ENCODE measurements at places on chromosomes 12 and 14. TPM values are rescaled to one million over a fixed set of nuclear protein-coding genes. Genes with fewer than 3 reads are reported as not detected.

GRCh38 chr14:74893614-74894091 is 11.9 kb downstream of the DLST start:
- DNase-seq = no peak

DNA sequence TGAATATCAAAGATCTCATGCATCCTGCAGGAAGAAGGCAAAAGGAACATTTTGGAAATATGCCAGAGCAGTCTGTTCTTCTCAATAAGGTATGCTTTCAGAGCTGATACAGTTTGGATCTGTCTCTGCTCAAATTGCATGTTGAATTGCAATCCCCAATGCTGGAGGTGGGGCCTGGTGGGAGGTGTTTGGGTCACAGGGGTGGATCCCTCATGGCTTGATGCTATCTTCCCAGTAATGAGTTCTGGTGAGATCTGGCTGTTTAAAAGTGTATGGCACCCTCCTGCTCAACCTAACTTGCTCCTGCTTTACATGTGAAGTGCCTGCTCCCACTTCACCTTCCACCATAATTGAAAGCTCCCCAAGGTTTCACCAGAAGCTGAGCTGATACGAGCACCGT is 76.6 kb downstream of the RIN3 start:
- no peak for DNase-seq

The GCN1 gene
- 39.4 TPM for total RNA-seq

DNA sequence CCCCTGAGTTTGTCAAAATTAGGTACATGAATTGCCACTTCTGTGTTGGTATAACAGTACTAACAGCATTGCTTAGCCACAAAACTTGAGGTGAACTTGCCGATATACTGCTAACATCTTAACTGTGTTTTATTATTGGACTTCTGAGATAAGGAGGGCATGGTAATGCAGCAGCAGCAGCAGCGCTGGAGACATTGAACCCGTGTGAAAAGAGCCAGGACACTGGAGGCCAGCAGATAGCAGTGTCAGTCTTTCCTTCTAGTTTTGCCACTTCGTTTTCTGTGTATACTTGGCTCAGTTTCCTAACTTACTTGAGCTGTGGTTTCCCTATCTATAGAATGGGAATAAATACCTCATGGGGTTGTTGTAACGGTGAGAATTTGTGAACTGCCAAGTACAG is 82.7 kb downstream of the KTN1 start:
- DNase-seq = no peak

- DNase-seq = peak; percentile 82
These were observed 33.0 kb upstream of the PRMT8 start for GRCh38 chr12:3458041-3458440.

DNA sequence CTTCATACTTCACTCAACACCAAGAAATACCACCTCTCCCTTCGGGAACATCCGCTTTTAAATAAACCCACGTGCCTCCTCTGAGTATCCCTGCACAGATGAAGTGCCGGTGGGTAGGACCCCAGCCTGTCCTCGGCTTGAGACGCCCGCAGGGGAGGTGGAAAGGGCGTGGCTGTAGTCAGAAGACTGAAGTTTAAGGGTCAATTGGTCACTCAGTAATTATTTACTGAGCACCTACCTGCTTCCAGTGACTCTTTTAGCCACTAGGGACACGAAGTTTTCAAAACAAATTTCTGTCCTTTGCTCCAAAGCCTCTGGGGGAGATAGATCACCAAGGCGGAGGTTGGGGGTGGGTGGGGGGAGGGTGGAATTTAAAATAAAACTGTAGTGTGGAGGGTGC is 309.4 kb downstream of the VRK1 start:
- peak; percentile 70 for DNase-seq

DNA sequence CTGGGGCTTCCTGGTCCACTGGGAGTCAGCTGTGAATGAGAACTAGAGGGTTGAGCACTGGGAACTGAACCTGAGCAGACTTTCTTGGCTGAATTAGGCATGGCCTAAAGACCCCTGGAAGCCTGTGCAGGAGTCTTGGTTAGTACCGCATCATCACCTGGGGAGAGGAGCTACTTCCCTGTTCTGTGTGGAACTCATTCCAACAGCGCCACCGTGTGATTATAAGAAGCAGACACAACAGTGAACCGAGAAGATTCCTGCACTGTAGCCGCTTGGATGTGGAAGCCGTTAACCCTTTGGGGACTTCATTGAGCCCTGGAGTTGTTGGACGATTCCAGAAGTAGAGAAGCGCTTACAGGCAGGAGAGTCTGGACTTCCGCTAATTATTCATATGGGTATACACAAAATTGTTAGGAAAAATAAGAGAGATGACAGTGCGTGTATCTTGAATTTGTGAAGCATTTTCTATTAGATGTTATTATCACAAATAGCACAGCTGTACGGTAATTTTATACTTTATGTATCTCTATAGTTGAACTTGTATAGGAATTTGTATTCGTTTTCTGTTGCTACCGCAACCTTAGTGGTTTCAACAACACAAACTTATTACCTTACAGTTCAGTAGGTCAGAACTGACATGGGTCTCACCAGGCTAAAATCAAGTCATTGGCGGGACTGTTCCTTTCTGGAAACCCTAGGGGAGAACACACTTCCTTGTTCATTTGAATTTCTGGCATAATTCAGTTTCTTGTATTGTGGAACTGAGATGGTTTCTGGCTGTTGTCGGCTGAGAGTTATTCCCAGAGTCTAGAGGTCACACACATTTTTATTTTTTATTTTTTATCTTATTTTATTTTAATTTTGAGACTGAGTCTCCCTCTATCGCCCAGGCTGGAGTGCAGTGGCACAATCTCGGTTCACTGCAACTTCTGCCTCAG is 100.7 kb downstream of the C2CD5 start:
- peak; percentile 70 for DNase-seq

GRCh38 chr14:62436261-62436660 is 609.0 kb downstream of the KCNH5 start:
- no peak for DNase-seq

Data from RPMI7951 (cell line).